ENCODE measurements at places on chromosomes 7 and 10.

DNA sequence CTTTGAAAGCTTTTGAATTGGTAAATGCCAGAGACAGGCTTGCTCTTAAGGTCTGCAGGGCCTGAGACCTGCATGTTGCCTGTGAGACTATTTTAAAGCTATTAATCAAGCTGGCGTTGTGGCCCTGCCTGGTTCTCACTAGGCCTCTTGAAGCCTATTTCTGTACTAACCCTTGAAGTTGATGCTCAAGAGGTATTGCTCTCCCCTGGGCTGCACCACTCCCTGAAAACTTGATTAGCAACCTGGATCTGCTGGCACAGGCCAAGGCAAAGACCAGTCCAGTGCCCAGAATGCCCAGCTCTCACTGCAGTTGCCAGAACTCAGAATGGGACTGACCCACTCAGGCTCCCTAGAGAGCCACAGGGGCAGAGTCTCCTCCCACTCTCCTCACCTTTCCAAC lies 220.0 kb upstream of the MEOX2 start:
- no peak for DNase-seq

- no peak for DNase-seq
Observed at GRCh38 chr10:78868456-78868855, 200.3 kb upstream of the ZMIZ1 start.

- DNase-seq = no peak
Observed at GRCh38 chr10:46542567-46543465, 13.6 kb downstream of the GPRIN2 start.

GRCh38 chr7:51160990-51161615 lies 155.5 kb downstream of the COBL start:
- no peak for DNase-seq

DNA sequence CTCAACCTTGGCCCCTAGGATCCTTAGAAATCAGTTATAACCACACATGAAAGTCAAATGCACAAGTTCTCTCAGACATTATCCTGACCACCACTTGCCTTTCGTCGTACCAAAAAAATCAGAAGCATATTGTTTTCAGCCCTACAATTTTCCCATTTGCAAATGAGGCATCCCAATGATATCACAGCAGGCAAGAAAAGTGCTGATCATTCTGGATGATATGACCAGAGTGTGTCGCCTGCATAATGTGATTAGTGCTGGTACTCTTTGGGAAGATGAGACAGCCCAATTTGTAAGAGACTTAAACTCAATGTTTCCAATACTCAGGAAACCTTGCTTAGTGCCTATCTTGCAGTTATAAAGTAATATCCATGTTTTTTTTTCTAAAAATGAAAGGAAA lies 168.0 kb downstream of the SORCS1 start:
- DNase-seq = no peak

- DNase-seq = no peak
Observed at GRCh38 chr10:98374217-98374985, 40.6 kb downstream of the PYROXD2 start.

- DNase-seq = no peak
Observed at GRCh38 chr10:46098386-46098785, 52.3 kb upstream of the MSMB start.

DNA sequence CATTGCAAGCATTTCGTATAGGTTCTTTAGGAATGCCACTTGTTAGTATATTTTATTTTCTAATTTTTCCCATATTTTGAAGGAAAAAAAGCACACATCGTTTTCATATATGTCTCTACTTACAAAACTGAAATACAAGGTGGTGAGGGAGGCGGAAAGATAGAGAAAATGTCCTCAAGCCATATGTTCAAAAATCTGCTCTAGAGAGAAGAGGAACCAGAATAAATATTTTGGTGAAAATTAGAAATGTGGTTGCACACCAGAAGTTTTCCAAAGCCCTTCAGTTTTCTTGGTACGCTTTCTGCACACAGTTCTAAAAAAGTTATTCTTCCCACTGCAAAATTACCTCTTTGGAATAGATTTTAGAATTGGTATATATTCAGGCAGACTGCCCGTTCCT lies 107.4 kb upstream of the RHOBTB1 start:
- DNase-seq = no peak

DNA sequence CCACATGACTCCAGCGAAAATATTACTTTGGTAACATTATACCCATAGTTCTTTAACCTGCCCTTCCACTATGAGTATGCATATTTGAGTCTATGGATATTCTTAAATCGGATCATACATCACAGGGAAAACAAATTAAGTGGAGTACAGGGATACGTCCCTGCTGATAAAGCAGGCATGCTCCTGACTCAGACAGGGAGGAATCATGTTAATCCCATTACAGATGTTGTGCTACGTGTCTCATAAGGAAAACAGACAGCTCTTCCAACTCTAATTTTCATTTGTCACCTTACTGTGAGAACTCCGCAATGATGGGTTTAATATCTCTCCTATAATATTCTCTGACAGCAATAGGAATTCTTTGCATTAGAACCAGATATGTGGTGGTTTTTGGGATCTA lies 469.5 kb upstream of the POM121L12 start:
- no peak for DNase-seq

- no peak for DNase-seq
Observed at GRCh38 chr10:96858038-96858705, 26.1 kb downstream of the LCOR start.

GRCh38 chr10:96496281-96496925 lies 17.3 kb downstream of the TLL2 start:
- no peak for DNase-seq

GRCh38 chr7:46178661-46179060 lies 257.6 kb upstream of the IGFBP3 start:
- DNase-seq = no peak

DNA sequence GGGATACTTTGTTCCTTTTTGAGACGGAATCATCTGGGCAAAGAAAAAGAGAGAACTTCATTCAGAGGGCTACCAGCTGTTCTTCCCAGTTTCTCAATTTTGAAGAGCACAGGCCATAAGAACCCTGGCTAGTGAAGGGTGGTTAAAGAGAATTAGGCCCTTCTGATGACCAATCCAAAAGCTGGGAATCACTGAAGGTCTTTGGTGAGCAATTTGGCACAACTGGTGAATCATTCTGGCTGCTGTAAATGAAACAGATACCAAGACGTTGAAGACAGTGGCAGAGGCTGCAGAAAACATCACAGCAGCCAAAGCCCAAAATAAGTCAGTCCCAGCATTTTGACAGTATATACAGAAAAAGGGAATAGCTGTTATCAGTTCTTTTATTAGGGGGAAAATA lies 5.1 kb downstream of the RAPGEF5 start:
- DNase-seq = no peak

GRCh38 chr7:82945056-82945455 lies 217.6 kb downstream of the PCLO start:
- no peak for DNase-seq

- DNase-seq = no peak
Observed at GRCh38 chr10:10293481-10293951, 724.2 kb upstream of the CELF2 start.

DNA sequence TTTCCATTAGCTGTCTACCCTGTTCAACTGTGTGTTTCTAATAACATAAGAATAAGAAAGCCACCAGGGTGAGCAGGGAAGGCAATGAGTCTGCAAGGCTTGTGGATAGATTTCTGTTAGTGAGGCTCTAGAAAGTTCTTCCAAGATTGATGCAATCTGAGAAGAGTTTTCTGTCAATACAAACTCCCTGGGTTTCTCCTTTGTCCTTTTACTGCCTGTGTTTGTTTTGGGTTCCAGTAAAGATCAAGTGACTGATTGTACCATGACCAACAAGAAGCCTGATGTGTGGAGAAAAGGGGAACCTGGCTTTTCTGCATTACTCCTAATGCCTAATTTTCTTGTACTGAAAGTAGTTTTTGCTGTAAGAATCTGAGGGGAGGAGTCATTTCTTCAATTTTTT lies 139.9 kb downstream of the CFTR start:
- no peak for DNase-seq

DNA sequence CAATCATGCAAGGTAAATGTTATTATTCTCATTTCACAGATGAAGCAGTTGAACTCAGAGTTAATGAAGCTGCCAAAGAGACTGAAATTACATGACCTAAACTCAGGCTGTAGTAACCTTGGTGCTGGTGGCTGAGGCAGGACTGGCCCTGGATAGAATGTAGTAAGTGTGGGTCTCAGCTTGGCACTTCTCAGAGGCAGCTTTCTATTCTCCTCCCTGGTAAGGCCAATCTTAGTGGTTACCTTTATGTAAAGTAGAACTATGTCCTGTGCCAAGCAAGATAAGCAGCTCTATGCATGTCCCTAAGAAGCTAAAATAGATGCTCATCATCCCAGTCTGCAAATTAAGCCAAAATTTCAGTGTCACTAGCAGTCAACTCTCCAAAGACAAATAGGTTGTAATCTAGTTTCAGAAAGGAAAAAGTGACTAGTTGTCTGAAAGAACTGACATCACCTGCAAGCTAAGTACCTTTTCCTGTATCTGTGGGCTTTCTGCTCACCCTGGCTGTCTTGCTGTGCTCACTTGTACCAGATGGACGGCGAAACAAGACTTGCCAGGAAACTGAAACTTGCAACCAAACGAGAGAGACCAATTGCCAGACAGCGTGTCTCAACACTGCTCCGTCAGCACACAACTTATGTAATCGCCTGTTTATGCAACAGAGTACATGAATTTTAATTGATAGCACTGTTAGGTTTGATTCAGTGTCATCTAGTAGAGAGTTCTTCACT lies 43.7 kb downstream of the CH25H start:
- peak; percentile 26 for DNase-seq

GRCh38 chr7:24877790-24878311 lies 102.1 kb downstream of the OSBPL3 start:
- no peak for DNase-seq

GRCh38 chr7:47782792-47783191 lies 165.5 kb downstream of the PKD1L1 start:
- no peak for DNase-seq

DNA sequence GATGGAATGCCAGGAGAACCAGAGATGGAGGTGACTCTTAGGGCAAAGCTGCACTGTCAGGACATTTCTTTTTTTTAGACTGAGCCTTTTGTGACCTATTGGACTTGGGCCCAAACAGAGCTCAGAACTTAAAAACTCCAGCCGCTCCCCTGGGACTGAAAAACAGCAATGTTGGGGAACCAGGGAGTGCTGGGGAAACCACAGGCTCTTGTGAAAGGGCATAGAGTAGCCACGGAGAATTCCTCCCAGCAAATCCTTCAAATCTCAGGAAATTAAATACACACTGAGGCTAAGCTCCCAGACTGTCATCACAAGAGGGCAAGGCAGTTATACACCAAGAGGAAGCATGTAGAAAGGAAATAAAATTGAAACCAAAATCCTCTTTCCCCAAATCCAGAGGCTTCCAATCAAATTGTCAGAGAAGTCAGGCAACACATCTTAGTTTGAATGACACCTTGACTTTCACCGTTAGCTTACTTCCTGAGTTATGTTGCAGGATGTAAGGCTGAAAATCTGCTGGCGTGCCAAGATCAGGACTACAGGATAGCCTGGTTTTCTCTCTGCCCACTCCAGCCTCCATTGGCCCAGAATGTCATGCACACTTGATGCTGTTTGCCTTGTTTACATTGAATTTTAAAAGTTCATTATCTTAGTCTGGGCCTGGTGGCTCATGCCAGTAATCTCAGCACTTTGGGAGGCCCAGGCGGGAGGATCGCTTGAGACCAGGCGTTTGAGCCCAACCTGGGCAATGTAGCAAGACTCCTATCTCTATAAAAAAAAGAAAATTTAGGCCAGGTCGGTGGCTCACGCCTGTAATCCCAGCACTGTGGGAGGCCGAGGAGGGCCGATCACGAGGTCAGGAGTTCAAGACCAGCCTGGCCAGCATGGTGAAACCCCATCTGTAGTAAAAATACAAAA lies 2.6 kb upstream of the RFC2 start:
- no peak for DNase-seq

- no peak for DNase-seq
Observed at GRCh38 chr7:8413600-8413999, 19.8 kb upstream of the NXPH1 start.

DNA sequence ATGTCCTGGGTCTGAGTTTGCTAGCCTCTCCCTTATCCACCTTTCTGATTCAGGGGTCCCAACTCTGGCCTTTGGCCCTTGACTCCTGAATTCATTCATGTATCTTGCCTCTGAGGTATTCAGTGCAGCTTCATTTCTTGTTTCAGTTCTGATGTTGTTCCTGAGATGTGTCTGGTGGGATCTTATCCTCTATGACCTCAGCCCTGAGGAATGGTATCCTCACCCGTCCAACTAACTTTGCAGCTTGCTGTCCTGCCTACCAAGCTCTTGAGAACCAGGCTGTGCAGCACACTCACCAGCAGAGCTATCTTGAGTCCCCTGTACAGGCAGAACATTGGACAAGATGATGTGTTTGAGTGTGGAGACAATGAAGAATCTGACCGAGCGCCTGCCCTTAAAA lies 13.8 kb downstream of the SUFU start:
- no peak for DNase-seq

- no peak for DNase-seq
Observed at GRCh38 chr7:2903682-2904162, 59.6 kb upstream of the GNA12 start.

- no peak for DNase-seq
Observed at GRCh38 chr7:1490837-1491236, 13.4 kb downstream of the INTS1 start.

GRCh38 chr7:92266415-92267241 lies 20.9 kb downstream of the ANKIB1 start:
- no peak for DNase-seq

GRCh38 chr10:124417895-124418725 lies 613 bp downstream of the OAT start:
- DNase-seq = no peak

DNA sequence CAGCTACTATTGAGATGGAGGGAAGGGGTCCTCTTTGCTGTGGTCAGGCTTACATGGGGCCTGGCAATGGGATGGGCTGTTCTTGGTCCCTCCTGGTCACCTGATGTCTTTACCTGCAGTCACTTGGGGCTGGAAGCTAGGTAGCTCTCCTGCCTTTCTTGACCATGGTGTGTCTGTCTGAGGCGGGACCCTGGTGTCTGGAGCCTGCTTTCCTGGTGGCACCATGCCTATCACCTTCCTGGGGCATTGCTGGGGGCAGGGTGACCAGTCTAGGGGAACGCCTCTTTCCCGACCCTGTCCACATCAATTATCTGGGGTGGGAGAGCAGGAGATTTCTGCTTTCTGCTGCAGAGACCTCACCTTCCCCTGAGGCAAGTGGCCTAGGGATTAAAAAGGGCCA lies 55.6 kb downstream of the ARHGAP22 start:
- DNase-seq = no peak

DNA sequence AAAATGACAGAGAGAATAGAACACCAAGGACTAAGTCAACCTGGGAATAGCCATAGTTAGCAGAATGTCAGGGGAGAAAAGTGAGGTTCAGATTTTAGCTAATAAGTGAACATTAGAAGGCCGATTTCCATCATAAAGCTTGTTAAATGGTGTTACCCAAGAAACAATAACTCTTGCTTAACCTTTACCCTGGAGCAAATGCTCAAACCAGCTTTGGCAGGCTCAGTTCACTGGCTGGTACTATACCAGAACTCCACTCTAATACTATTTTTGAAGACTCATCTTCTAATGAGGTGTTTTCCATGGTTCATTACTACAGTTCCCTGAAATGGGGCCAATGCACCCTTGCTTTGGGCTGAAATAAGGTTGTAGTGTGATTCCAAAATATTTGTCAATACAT lies 61.3 kb downstream of the RNLS start:
- no peak for DNase-seq

Measured in activated CD4-positive, CD25-positive, alpha-beta regulatory T cell (primary cell).